ENCODE measurements at places on chromosomes 12 and 14.

DNA sequence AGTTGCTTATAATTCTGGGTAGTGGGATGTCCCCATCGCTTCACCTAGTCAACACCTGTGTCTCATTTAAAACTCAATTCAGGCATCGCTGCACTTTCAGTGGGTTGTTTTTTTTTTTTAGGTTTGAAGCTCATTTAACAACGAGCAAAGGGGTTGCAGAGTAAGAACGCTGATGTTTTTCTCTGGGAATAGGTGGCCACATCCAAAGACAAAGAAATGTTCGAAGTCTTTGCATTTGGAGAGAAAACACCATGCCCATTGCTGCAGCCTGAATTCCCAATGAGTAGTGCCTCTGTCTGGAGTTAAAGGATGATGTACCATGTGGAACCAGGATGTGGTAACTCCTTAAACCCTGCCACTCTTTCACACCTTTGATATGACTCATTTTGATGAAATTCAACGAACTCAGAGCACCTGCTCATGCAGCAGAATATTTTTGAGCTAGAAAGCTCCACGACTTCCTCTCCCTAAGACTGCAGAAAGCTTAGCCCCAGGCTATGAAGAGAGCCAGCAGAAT, 35.1 kb upstream of the BATF start:
- DNase-seq, result no peak

DNA sequence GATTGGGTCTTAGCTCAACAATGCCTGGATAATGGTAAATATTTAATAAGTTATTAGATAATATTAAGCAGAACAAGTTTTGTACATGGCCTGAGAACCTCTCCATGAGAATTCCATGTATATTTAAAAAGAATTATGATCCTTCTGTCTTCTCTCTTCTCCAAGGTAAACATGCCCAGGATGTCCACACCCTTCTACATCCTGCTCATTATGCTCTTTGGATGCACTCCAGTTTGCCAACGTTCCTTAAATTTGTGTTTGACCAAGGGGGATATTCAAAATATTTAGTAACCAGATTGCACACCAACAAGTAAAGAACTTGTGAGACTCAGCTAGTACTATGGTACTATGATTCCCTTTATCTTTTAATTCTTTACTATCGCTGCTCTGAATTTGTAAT, 44.8 kb upstream of the ERGIC2 start:
- no peak for DNase-seq

GRCh38 chr14:95196268-95196667, 38.9 kb upstream of the DICER1 start:
- DNase-seq, result no peak

GRCh38 chr14:61953602-61954001, 191.4 kb downstream of the SNAPC1 start:
- no peak for DNase-seq
